AG10803 (cell line): ENCODE measurements at places on chromosomes 1 and 21.

DNA sequence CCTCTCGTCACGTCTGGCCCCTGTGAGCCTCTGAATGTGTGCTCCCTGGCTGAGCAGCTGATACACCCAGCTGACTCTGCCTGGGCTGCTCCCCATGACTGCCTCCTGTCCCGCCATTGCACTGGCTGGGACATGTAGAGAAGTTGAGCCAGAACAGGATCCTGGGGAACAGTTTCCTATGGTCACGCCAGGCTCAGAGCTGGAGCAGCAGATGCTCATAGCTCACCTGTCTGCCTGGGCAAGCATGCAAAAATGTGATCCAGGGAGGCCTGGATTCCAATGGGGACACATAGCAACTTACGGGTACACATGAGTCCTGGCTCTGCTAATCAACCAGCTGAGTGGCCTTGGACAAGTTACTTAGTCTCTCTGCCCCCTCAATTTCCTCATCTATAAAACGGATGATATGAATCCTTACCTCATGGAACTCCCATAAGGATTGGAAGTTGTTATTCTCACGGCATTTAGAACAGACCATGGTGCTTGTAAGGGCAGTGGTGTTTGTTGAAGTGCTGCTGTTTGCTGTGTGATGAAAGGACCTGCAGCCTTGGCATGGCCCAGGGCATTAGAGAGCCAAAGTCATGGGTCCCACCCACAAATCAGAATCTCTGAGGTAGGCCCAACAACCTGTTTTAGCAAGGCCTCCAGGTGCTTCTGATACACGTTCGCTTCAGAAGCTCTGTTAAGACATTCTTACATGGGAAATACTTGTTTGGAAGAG, 150.3 kb upstream of the VANGL1 start:
- no peak for DNase-seq

DNA sequence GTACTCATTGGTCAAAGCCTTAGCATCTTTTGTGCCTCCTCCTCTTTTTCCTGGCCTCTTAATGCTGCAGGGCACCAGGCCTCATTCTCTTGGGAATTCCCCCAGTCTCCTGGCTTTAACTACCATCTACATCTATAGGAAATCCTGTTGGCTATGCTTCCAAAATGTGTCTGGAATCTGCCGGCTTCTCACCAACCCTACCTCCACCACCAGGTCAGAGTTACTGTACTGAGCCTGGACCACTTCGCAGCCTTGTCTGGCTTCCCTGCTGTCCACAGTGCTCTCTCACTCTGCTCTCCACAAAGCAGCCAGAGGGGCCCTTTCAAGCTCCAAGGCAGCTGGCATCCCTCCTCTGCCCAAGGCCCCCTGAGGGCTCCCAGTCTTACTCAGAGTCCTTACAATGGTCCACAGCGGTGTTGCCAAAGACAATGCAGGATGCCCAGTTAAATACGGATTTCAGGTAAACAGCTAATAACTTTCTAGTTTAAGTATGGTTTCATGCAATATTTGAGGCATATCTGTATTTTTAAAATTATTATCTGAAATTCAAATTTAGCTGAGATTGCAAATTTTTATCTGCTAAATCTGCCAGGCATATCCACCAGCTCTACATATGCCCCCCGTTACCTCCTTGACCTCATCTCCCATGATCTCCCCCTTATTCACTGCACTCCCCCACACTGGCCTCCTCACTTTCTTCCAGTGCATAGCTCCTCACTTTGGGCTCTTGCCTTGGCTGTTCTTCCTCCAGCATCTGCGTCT, 34.5 kb upstream of the FAM163A start:
- DNase-seq: no peak

DNA sequence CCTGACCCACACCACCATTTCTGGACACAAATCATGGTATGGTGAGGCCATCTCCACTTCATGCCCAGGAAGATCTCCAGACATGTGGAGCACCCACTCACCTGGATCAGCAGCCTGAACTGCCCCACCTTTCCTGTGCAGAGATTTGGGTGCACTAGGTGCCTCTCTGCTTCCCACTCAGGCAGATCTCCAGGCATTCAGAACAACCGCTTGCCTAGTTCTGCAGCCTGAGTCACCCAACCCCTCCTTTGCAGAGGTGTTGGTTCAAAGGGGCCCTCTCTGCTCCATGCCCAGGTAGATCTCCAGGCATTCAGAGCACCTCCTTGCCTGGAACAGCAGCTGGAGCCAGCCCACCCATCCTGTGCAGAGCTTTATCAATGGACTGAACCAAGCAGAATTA, 620.8 kb downstream of the LRRIQ3 start:
- no peak for DNase-seq

DNA sequence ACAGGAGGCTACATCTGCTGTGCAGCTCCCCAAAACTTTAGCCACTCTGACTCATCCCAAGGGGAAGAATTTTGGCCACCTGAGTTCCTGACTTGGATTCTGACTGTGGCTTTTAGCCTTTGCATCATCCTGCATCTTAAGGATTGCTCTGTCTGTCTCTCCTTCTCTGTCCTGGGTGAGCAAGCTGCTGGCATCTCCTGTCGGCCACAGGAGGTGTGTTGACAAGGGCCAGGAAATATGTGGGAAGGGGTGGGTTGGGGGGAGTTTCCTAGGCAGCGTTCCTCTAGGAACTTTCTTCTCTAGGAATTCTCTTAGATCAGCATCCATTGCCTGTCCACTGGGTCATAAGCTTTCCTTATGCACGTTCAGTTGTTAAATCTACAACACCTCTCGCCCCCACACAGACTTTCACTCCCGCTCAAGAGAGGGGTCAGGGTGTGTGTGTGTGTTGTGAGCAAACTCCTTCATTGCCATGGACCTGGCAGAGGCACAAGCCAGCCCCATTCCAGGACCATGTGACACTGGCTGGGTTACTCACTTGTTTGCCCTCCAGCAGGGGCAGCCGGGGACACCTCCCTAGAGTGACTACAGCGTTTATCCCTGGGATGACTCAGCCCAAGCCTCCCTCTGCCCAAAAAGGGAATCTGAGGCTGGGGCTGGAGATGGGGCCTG, 145.0 kb upstream of the DUSP10 start:
- DNase-seq: peak; percentile 89

- no peak for DNase-seq
Observed at GRCh38 chr1:97507863-97508262, 413.0 kb downstream of the DPYD start.

GRCh38 chr1:216346526-216346925, 76.7 kb downstream of the USH2A start:
- no peak for DNase-seq
